ENCODE measurements at places on chromosomes 3 and 15.

- DNase-seq, result no peak
Measured at GRCh38 chr3:40780925-40781406, 256.2 kb downstream of the ZNF621 start.

DNA sequence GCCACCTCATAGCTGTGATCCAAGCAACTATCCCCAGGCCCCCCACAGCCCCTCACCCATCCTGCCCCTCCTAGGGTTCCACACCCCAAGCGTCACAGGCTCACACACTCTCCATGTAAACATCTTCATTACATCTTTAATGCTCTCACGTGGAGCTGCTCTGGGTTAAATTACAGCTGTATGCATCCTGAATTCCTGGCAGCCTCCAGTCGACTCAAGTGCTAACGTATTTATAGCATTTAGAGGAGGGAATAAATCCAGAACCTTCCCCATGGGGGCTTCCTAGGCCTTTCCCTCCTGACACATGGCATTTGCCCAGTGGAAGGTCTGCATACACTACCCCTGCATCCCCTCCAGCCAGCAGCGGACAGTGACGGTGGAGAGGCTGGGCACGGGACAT is 9.6 kb downstream of the C3orf18 start:
- no peak for DNase-seq

- no peak for DNase-seq
Measured at GRCh38 chr15:42858540-42858939, 62.0 kb downstream of the TTBK2 start.

DNA sequence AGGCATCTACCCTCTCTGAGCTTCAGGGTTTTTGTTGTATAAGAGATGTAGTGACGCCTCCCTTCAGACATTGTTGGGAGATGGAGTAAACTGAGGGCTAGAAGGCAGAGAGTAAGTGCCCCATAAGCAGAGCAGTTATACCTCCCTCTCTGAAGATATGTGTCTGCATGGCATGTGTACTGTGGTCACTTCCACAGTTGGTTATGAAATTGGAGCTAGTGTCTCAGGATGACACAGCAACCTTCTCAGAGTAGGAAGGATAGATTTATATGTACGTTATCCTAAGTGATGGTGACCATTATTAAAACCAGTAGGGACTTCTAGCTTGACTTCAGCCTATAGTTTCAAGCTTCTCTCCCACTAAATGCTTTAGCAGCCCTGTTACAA is 17.9 kb downstream of the PXK start:
- DNase-seq, result no peak

DNA sequence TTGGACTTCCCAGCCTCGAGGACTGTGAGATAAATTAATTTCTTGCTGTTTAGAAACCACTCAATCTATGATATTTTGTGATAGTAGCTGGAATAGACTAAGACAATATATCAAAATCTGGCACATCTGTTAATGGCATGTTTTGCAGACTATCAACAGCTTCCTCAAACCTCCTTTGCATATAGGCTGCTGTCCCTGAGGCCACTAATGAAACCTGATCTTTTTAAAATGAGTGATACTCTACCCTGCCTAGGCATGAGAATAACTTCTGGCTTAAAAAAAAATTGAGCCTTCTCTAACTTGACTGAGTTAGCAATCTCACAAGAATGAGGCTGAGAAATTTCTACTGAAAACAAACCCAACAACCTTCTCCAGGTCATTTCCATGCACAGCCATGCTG is 176.0 kb upstream of the CRBN start:
- DNase-seq, result no peak

- no peak for DNase-seq
Measured at GRCh38 chr15:67506775-67507747, 13.9 kb upstream of the C15orf61 start.

All from NCI-H226 (cell line).